ENCODE measurements at places on chromosomes 12 and 14.

GRCh38 chr14:96811265-96811664 is 14.1 kb downstream of the VRK1 start:
- DNase-seq = no peak

- DNase-seq = peak; percentile 44
These were observed 92.9 kb downstream of the KSR2 start for GRCh38 chr12:117875744-117876435.

DNA sequence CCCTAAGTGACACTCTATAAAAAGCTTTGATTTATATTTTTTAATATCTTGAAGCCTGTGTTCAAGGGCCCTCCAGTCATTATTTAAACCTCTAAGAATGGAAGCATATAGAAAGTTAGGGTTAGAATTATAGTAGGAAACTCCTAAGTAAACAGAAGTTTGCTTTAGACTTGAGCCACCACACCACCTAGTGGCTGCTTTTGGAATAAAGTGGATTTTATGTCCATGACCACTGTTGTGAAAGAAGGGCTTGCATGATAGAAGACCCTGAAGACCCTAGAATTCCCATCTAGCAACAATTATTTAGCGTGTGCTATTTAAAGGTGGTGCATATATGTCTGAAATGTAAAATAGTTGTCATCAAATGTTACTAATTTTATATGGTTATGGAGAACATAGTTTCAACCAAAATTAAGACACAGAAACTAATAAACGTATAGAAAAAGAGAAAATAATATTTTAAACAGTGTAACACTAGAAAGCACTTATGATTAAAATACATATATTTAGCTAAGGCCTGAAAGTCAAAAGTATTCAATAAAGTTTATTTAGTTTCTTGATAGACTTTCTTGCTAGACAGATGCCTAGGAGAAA is 21.3 kb downstream of the LRRIQ1 start:
- DNase-seq = peak; percentile 37

DNA sequence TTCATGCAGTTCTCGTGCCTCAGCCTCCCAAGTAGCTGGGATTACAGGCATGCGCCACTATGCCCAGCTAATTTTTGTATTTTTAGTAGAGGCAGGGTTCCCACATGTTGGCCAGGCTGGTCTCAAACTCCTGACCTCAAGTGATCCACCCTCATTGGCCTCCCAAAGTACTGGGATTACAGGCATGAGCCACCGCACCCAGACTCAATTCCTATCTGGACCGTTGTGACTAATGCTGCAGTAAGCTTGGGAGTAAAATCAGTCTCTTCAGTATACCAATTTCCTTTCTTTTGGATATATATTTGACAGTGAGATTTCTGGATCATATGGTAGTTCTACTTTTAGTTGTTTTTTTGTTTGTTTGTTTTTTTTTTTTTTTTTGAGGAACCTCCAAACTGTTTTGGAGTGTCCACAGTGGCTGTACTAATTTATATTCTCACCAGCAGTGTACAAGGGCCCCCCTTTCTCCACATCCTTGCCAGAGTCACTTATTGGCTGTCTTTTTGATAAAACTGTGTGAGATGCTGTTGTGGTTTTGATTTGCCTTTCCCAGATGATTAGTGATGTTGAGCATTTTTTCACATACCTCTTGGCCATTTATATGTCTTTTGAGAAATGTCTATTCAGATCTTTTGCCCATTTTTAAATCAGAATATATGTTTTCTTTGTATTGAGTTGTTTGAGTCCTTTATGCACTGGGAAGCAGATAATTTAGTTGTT is 37.3 kb upstream of the EVL start:
- no peak for DNase-seq
